ENCODE measurements at places on chromosomes 3 and 15.

DNA sequence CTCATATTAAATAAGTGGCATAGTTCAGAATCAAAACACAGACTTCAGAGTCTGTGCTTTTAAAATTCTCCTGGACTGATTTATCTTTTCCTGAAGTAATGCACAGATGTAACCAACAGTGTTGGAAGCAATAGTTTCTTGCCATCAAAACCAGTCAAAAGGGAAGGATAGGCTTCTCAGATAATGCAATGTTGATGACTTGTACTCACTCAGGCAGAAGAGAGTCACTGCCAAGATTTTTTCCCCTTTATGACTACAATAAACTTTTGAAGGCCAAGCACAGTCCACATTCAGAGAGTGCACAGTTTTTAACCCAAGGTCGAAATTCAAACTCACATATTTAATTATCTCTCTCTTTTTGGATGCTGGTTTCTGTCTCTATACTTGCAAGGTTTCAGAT is 305.0 kb upstream of the SGO1 start:
- no peak for DNase-seq

GRCh38 chr15:93327364-93327763 is 238.4 kb upstream of the RGMA start:
- DNase-seq: no peak

DNA sequence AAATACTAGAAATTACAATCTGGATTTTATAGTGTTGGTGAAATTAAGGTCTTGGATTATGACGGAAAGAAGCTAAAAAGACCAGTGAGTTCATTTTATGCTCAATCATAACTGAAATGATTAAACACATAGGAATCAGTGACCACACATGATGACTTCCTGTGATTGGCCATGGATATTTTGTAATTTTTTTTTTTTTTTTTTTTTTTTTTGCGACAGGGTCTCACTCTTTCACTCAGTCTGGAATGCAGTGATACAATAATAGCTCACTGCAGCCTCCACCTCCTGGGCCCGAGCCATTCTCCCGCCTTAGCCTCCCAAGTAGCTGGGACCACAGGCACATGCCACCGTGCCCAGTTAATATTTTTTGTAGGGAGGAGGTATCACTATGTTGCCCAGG is 47.4 kb downstream of the PAQR5 start:
- DNase-seq: no peak

DNA sequence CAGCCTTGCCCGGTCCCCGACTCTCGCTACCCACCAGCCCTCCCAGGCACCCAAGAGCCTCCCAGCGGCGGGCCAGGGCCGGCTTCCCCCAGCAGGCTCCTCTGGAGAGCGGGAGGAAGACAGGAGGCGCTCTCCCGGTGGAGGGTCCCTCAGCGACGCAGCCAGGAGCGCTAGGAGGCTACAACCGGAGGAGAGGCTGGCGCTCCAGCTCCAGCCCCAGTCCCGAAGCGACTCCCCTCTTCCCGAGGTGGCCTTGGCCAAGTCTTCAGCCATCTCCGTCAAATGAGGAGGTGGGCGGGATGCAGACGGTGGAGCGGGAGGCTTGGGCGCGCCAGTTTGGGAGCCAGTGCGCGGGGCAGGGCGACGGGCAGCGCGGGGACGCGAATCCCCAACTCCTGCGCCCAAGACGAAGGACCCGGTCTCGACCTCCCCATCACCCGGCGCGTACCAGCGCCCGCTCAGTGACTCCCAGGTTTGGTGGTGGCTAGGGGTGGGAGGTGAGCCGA is 722 bp downstream of the CHRNA3 start:
- no peak for DNase-seq

- no peak for DNase-seq
Observed at GRCh38 chr3:86815880-86816279, 175.1 kb downstream of the VGLL3 start.
